ENCODE measurements at places on chromosomes 1 and 21.

DNA sequence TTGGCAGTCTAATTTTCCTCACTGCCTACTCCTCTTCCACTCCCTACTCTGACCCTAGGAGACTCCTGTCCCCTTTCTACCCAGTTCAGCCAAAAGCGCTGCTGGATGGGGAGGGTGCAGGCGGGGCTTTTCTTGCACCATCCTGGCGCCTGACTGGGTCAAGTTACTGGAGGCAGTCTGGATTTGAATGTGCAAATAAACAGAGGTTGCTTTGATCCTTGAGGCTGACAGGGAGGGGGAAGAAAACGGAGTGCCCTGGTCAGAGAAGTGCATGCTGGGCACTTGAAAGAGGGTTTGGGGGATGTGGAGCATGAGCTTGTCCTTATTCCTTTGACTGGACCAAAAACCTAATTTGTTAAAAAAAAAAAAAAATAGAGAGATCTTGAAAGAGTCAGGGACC is 76.8 kb upstream of the SOX13 start:
- no peak for DNase-seq

DNA sequence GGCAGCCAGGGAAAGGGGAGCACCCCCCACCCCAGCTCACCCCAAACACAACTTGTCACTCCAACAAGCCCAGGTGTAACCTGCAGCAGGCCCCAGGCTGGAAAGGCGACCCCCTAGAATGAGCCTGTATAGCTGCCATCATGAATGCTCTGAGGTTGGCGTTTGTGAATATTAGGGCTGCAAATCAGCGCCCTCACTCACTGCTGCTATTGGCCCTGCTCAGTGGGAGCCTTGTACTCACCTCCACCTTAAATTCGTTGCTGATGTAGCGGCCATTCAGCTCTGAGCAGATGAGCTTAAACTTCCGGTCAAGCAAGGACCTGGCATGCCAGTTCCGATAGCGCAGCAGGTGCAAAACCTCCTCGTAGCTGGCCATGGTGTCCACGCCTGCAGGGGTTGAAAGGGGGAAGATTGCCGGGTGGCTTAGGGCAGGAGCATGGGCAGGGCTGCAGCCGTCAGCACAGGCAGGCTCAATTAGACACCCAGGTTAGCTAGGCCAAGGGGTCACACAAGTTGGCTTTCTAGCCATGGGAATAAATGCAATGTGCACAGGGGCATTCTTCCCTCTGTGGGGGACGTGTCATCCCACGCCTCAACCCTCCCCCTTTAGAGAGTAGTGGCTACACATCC is 81.7 kb downstream of the PIK3CD start:
- no peak for DNase-seq

GRCh38 chr1:77680173-77680572 is 2.3 kb downstream of the ZZZ3 start:
- no peak for DNase-seq

- no peak for DNase-seq
Observed at GRCh38 chr1:115428256-115428655, 90.2 kb upstream of the NGF start.

DNA sequence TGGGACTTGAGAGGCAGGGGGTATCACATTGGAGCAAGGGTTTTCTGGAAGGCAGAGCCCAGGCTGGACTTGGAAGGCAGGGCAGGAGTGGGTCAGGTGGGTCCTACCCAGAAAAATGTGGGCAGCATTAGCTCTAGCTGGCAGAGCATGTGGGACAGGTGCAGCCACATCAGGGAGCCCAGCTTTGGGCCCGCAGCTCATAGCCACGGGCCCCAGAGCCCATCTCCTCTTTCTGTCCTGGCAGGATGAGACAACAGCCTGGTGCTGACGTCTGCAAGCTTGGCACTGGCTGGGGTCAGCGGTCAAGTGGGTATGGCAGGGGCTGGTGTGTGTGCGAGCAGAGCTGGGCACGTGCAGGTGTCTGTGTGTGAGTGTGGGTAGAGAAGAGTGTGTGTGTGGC is 154.7 kb downstream of the GRIK3 start:
- DNase-seq = no peak

DNA sequence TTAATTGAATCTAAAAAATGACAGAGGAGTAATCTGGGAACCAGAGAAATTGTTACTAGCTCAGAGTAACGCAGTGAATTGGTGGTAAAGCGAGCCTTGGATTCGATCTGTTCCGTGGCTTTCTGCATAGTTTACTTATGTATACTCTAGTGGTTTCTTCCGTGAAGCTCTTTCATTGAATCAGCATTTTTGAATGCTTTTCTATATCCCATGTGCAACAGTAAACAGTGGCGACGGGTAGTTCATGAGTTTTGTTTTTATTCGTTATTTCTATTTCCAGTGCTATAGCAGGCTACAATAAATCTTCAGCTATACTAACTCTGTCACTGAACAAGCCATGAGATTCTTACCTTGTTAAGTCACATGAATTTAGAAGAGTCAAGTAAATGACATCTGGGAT is 14.5 kb upstream of the MAP3K7CL start:
- no peak for DNase-seq

GRCh38 chr1:43152866-43153265 is 19.2 kb downstream of the EBNA1BP2 start:
- no peak for DNase-seq

DNA sequence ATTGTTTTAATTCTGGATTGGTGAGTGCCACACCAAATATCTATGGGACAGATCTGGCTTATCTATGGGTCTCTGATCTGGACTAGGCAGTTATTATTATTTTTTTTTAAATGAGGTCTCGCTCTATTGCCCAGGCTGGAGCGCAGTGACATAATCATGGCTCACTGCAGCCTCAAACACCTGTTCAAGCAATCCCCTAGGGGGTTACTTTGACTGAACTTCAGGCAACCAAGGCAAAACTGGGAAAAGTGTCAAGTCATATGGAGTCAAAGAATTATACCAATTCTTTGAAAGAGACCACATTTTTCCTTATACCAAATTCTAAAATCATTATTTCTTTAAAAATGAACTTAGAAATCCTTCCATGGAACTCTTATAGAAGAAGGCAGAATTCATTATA is 129.1 kb upstream of the HOOK1 start:
- DNase-seq = no peak

GRCh38 chr1:36326499-36326898 is 3.1 kb upstream of the EVA1B start:
- no peak for DNase-seq

GRCh38 chr21:42654179-42654912 is 925 bp downstream of the PDE9A start:
- no peak for DNase-seq
